Activated CD4-positive, alpha-beta memory T cell treated with anti-CD3 and anti-CD28 coated beads for 36 hours (primary cell): ENCODE measurements at places on chromosomes 5 and 9. TPM values are rescaled to one million over a fixed set of nuclear protein-coding genes. Genes with fewer than 3 reads are reported as not detected.

MYOT gene
- not detected for total RNA-seq

HACD4 gene
- total RNA-seq: 1.9 TPM

BNC2 gene
- total RNA-seq: not detected

OGN gene
- total RNA-seq: not detected

FRRS1L gene
- not detected for total RNA-seq

PAPPA gene
- not detected for total RNA-seq

DNA sequence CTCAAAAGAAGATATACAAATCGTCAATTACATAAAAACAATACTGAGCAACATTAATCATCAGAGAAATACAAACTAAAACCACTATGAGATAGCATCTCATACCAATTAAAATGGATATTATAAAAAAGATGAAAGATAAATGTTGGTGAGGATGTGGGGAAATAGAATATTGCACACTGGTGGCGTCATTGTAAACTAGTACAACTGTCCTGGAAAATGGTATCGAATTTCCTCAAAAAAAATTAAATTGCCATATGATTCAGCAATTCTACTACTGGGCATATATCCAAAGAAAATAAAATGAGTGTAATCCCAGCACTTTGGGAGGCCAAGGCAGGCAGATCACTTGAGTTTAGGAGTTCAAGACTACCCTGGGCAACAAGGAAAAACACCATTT, 326.0 kb upstream of the FTMT start:
- no peaks in the 10 kb centered on the region for H3K27me3 ChIP-seq
- no peak overlapping the region for H3K4me3 ChIP-seq
- no peak overlapping the region for H3K27ac ChIP-seq
- DNase-seq: no peak
- H3K36me3 ChIP-seq: no peaks in the 10 kb centered on the region

DNA sequence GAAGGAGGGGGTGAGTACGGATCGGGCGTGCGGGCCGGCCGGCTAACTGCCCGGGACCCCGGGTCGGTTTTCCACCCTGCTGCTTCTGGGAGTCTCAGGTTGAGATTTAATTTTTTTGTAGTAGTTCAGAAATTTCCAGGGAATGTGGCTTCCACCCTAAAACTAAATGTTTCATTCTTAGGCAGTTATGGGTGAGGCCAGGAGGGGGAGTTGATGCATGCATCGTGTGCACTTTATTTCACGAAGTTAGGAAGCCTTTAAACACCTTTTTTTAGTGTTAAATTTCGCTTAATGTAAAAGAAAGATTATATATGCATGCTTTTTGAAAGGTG, 905 bp downstream of the CDK9 start:
- peak overlapping the region; percentile 95 for H3K4me3 ChIP-seq
- H3K36me3 ChIP-seq: peaks cover 46% of the 10 kb centered on the region
- DNase-seq: no peak
- peaks cover 67% of the 10 kb centered on the region for H3K4me1 ChIP-seq

GRCh38 chr9:92208693-92209524, 84.6 kb downstream of the IARS1 start:
- no peaks in the 10 kb centered on the region for H3K27me3 ChIP-seq
- no peak for DNase-seq
- H3K36me3 ChIP-seq: peaks cover 60% of the 10 kb centered on the region
- no peak overlapping the region for H3K27ac ChIP-seq

DNA sequence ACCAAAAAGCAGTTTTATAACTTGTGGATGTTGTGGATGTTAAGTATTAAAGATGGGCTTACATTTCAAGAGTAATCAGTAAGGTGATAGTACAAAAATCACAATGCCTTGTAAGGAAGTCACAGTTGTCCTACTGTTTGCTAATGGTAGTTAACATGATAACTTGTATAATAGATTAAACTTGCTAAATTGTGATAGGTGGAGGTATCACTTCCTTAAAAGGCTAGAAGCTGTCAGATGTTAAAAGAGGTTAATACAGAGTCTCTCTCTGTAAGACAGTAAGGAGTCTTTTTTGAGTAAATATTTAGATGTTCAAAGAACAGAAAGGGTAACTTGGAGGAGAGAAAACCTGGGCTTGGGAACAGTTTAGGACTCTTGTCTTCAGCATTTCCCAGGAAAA, 14.2 kb upstream of the MACIR start:
- peaks cover 36% of the 10 kb centered on the region for H3K27me3 ChIP-seq
- H3K27ac ChIP-seq: no peak overlapping the region
- DNase-seq: no peak
- H3K4me1 ChIP-seq: peaks cover 5% of the 10 kb centered on the region
- no peaks in the 10 kb centered on the region for H3K36me3 ChIP-seq
- no peak overlapping the region for H3K4me3 ChIP-seq

- H3K36me3 ChIP-seq: peaks cover 21% of the 10 kb centered on the region
- no peak for DNase-seq
- peaks cover 15% of the 10 kb centered on the region for H3K4me1 ChIP-seq
- H3K27me3 ChIP-seq: no peaks in the 10 kb centered on the region
These were observed 26.1 kb downstream of the AP3B1 start for GRCh38 chr5:78268356-78268755.

- no peaks in the 10 kb centered on the region for H3K27me3 ChIP-seq
- peaks cover 21% of the 10 kb centered on the region for H3K4me1 ChIP-seq
- H3K27ac ChIP-seq: no peak overlapping the region
- DNase-seq: no peak
- no peak overlapping the region for H3K4me3 ChIP-seq
- no peaks in the 10 kb centered on the region for H3K36me3 ChIP-seq
These were observed 4.0 kb upstream of the RCL1 start for GRCh38 chr9:4788703-4789102.

DNA sequence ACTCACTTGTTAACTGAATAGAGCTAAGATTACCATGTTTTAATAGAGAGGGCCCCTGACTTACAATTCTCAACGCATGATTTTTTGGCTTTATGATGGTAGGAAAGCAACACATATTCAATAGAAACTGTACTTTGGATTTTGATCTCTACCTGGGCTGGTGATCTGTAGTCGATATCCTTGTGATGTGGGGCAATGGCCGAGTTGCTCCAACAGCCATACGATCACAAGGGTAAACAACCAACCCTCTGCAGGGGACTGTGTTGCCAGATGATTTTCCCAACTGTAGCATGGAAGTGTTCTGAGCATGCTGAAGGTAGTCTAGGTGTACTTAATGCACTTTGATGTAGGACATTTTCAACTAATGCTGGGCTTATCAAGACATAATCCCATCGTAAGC, 36.5 kb downstream of the NSUN2 start:
- H3K4me3 ChIP-seq: no peak overlapping the region
- H3K36me3 ChIP-seq: peaks cover 46% of the 10 kb centered on the region
- no peak overlapping the region for H3K27ac ChIP-seq
- no peaks in the 10 kb centered on the region for H3K4me1 ChIP-seq
- no peak for DNase-seq
- H3K27me3 ChIP-seq: no peaks in the 10 kb centered on the region

GRCh38 chr5:102889033-102889432, 133.9 kb downstream of the PAM start:
- peaks cover 3% of the 10 kb centered on the region for H3K36me3 ChIP-seq
- no peak for DNase-seq
- no peaks in the 10 kb centered on the region for H3K27me3 ChIP-seq
- no peak overlapping the region for H3K4me3 ChIP-seq
- H3K27ac ChIP-seq: no peak overlapping the region
- H3K4me1 ChIP-seq: peaks cover 6% of the 10 kb centered on the region

DNA sequence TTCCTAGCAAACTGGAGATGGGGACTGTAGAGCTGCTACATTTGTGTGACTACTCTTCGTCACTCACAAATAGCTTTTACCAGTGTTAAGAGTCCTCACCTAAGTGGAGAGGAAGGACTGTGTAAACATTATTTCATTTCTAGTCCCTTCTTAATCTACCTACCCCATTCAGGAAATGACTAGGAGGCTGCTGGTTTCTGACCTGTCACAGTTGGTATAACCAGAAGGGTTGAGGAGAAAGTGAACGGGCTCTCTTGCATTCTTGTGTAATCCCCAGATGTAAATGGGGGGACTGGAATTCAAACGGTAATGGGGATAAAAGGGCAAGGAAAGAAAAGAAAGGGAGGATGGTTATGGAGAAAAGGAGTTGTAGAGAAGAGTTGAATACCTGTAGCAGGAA, 35.4 kb upstream of the BNIP1 start:
- no peak for DNase-seq
- H3K36me3 ChIP-seq: peaks cover 11% of the 10 kb centered on the region
- peak overlapping the region; percentile 38 for H3K27ac ChIP-seq

GRCh38 chr9:83047839-83048775, 14.8 kb downstream of the RASEF start:
- no peak overlapping the region for H3K27ac ChIP-seq
- no peak overlapping the region for H3K4me3 ChIP-seq
- no peaks in the 10 kb centered on the region for H3K27me3 ChIP-seq
- H3K36me3 ChIP-seq: no peaks in the 10 kb centered on the region

DNA sequence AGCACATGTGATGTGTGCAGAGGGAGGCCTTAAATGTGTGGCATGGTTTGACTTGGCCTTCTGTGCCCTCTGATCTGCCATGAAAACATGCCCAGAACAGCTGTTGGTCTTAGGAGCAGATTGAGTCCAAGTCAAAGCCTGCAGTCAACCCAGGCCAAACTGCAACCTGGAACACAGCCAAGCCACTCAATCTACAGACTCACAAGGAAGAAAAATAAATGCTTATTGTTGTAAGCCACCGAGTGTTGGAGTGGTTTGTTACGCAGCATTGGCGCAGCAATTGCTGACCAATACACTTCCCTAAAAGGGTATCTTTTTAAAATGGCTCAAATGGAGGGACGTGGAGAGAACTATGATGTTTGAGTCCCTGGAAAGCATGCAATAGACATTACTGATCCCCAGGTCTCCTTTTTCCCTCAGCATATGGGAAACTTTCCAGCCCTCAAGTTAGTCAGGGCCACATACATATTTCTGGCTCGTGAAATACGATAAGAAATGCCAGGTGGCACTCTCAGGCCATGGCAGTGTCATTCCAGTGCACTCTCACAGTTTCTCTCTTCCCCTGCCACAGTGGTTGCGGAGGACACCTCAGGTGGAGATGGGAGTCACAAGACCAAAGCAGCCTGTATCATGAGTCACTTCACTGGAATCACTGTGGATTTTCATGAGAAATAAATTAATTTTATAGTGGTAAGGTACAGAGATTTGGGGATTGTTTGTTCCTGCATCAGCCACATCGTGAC, 168.0 kb upstream of the ZNF618 start:
- no peak overlapping the region for H3K27ac ChIP-seq
- H3K36me3 ChIP-seq: no peaks in the 10 kb centered on the region
- no peaks in the 10 kb centered on the region for H3K4me1 ChIP-seq
- DNase-seq: no peak
- H3K27me3 ChIP-seq: peaks cover 1% of the 10 kb centered on the region

DNA sequence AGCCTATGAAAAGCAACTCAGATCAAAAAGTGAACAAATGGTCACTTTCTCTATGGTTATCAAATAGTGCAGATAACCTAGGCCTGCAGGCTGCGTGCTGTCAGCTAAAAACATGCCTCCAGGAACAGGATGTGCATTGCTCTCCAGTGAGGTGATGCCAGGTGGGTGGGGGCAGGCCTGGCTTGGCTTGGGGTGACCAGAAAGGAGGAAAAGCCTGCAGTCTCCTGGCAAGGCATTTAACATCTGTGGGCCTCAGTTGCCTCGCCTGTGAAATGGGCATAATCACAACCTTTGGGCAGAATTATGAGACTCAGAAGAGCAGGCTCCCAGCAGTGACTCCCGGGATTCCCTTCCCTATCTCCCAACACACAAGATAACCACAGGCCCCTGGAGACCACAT, 135.9 kb downstream of the COL23A1 start:
- H3K4me3 ChIP-seq: no peak overlapping the region
- H3K27ac ChIP-seq: no peak overlapping the region
- H3K36me3 ChIP-seq: no peaks in the 10 kb centered on the region
- peaks cover 5% of the 10 kb centered on the region for H3K27me3 ChIP-seq
- no peak for DNase-seq

- no peaks in the 10 kb centered on the region for H3K4me1 ChIP-seq
- no peak for DNase-seq
- H3K27me3 ChIP-seq: no peaks in the 10 kb centered on the region
- no peaks in the 10 kb centered on the region for H3K36me3 ChIP-seq
- no peak overlapping the region for H3K4me3 ChIP-seq
- no peak overlapping the region for H3K27ac ChIP-seq
These were observed 35.3 kb upstream of the JMY start for GRCh38 chr5:79200573-79201183.

GRCh38 chr9:84436386-84437109, 96.0 kb upstream of the SLC28A3 start:
- DNase-seq: no peak
- no peaks in the 10 kb centered on the region for H3K36me3 ChIP-seq
- H3K4me1 ChIP-seq: no peaks in the 10 kb centered on the region
- H3K27ac ChIP-seq: no peak overlapping the region
- H3K4me3 ChIP-seq: no peak overlapping the region

GRCh38 chr5:10625700-10626472, 62.0 kb downstream of the ANKRD33B start:
- DNase-seq: no peak
- peaks cover 6% of the 10 kb centered on the region for H3K27me3 ChIP-seq
- H3K4me3 ChIP-seq: no peak overlapping the region
- peaks cover 31% of the 10 kb centered on the region for H3K4me1 ChIP-seq

- peaks cover 5% of the 10 kb centered on the region for H3K27me3 ChIP-seq
- no peak overlapping the region for H3K4me3 ChIP-seq
- H3K36me3 ChIP-seq: no peaks in the 10 kb centered on the region
- peak overlapping the region; percentile 11 for H3K27ac ChIP-seq
- peaks cover 11% of the 10 kb centered on the region for H3K4me1 ChIP-seq
These were observed 172.2 kb downstream of the ERCC6L2 start for GRCh38 chr9:96047741-96048103.

GRCh38 chr5:179797741-179798140, 4.0 kb downstream of the LTC4S start:
- no peaks in the 10 kb centered on the region for H3K27me3 ChIP-seq
- peaks cover 32% of the 10 kb centered on the region for H3K4me1 ChIP-seq
- no peak overlapping the region for H3K4me3 ChIP-seq
- DNase-seq: no peak
- H3K27ac ChIP-seq: no peak overlapping the region
- peaks cover 21% of the 10 kb centered on the region for H3K36me3 ChIP-seq

- no peak for DNase-seq
- no peak overlapping the region for H3K27ac ChIP-seq
- H3K4me3 ChIP-seq: no peak overlapping the region
- H3K36me3 ChIP-seq: peaks cover 2% of the 10 kb centered on the region
- peaks cover 6% of the 10 kb centered on the region for H3K4me1 ChIP-seq
These were observed 4.5 kb upstream of the TLE1 start for GRCh38 chr9:81693671-81694378.

GRCh38 chr5:144422018-144422727, 251.5 kb downstream of the KCTD16 start:
- H3K27me3 ChIP-seq: no peaks in the 10 kb centered on the region
- H3K4me1 ChIP-seq: no peaks in the 10 kb centered on the region
- H3K27ac ChIP-seq: no peak overlapping the region
- no peak overlapping the region for H3K4me3 ChIP-seq
- DNase-seq: no peak

- no peak overlapping the region for H3K27ac ChIP-seq
- H3K4me3 ChIP-seq: no peak overlapping the region
- H3K36me3 ChIP-seq: no peaks in the 10 kb centered on the region
- no peaks in the 10 kb centered on the region for H3K4me1 ChIP-seq
- no peaks in the 10 kb centered on the region for H3K27me3 ChIP-seq
These were observed 176.4 kb upstream of the CCNG1 start for GRCh38 chr5:163260961-163261360.
